K562 (cell line): ENCODE measurements at places on chromosomes 2 and 18.

GRCh38 chr2:95372216-95372829 is 30.2 kb upstream of the FAHD2A start:
- DNase-seq = no peak
- H3K4me3 ChIP-seq = no peak overlapping the region
- no peaks in the 10 kb centered on the region for H3K4me1 ChIP-seq

DNA sequence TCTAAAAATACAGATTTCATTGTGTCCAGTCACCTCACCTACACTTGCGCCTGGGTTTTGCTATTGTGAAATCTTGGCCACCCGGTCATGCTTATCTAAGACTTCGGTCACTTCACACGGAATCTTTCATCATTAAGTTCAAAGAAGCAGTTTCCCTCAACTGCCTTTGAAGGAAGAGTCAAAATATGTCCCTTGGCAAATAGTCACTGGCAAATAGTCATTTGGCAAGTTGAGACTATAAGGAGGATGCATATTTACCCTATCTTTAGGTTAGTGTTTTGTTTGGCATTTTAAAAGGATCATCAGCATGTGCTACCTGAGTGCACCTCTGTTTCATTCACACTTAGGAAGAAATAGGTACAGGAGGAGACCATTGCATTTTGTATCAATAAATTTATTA is 95.9 kb downstream of the FEZ2 start:
- DNase-seq = no peak
- no peak overlapping the region for H3K27ac ChIP-seq
- H3K36me3 ChIP-seq = no peaks in the 10 kb centered on the region
- no peak overlapping the region for H3K4me3 ChIP-seq
- H3K4me1 ChIP-seq = no peaks in the 10 kb centered on the region; the same call in 2 of the 3 replicates
- peaks cover 8% of the 10 kb centered on the region; the same call in 1 of the 2 replicates for H3K27me3 ChIP-seq

DNA sequence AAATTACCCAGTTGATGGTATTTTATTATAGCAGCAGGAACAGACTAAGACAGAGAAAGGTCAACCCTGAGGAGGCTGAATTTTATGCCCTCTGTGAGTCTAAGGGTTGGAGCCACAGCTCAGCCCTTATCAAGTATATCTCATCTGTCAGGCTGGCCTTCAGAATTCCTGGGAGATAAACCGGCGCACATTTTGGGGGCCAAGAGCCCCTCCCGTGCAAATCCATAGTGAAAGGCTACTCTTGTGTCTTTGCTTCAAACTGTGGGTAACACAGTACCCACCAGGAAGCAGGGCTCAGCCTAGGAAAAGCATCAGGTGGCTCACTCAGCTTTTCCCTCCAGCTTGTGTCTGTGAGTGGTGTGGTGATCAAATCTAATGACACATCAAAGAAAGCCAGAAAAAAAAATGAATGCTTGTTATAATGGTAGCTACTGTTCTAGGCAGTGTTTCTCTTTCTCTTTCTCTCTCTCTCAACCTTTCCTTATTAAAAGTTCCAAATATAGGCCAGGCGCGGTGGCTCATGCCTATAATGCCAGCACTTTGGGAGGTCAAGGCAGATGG is 25.0 kb upstream of the ASXL2 start:
- H3K4me3 ChIP-seq = no peak overlapping the region
- no peak overlapping the region for H3K27ac ChIP-seq
- DNase-seq = no peak
- H3K36me3 ChIP-seq = no peaks in the 10 kb centered on the region

DNA sequence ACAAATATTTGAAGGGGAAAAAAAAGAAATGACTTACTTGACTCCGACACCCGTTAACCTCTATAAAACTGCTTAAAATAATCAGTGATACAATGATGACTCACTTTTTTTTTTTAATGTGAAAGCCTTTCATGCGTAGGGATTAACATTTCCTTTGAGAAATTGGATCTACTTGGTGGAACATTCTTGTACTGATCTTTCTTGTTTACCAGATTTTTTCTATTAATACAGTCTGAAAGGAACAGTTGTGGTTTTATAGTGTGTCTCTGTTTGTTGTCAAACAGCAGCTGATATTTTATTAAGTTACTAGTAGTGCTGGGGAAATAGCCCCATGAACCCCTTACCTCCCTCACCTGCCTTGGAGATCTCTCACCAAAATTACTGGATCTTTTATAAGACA is 40.2 kb upstream of the NEB start:
- DNase-seq = no peak
- peaks cover 23% of the 10 kb centered on the region for H3K36me3 ChIP-seq
- H3K27me3 ChIP-seq = no peaks in the 10 kb centered on the region
- peaks cover 30% of the 10 kb centered on the region; the same call in 2 of the 3 replicates for H3K4me1 ChIP-seq
- no peak overlapping the region for H3K27ac ChIP-seq

- H3K4me3 ChIP-seq = no peak overlapping the region
- no peak for DNase-seq
- no peaks in the 10 kb centered on the region for H3K36me3 ChIP-seq
- no peak overlapping the region for H3K27ac ChIP-seq
- no peaks in the 10 kb centered on the region for H3K27me3 ChIP-seq
These were observed 26.2 kb upstream of the PMAIP1 start for GRCh38 chr18:59873641-59874040.

- no peak overlapping the region for H3K4me3 ChIP-seq
- no peak overlapping the region for H3K27ac ChIP-seq
- DNase-seq = no peak
- no peaks in the 10 kb centered on the region for H3K4me1 ChIP-seq
- no peaks in the 10 kb centered on the region for H3K36me3 ChIP-seq
- no peaks in the 10 kb centered on the region for H3K27me3 ChIP-seq
These were observed 184.6 kb upstream of the MEX3C start for GRCh38 chr18:51382081-51382480.

DNA sequence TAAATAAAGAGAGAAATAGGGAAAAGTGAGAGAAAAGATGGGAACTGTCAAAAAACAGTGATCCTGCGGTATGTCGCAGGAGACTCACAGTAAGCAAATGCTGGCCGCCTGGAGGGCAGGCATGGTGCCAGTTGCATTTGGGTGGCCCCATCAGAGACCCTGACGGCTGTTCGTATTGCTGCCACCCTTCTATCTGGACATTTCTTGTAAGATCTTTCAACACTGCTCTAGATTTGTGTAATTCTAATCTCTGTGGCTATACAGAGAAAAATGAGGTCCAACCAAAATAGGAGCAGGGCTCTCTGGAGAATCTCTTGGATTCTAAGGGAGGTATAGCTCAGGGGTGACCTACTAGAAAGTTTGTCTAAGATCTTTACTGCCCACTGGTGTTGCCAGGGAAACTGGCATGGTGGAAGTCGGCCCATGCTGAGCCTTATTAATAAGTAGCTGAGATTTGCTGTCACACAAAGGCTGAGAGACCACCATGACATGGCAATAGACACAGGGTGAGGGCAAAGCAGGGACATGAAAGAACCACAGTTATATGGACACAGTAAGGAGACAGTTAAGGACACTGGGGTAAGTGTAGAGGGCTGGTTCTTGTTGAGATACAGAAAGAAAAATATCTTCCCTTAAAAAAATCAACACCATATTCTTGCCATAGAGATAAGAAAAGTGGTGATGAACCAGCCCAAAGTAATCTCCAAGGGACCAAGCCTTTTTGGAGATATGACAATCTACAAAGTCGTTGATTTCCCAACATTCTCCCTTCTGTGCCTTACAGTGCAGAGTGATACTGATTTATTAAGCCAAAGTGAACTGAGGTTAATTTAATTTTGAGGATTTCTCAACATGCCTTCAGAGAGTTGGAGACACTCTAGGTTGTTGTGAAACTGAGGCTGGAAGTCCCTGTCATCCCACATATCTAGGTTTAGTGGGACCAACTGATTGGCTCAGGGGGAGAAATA is 26.4 kb upstream of the FZD7 start:
- H3K4me1 ChIP-seq = no peaks in the 10 kb centered on the region
- DNase-seq = no peak
- no peaks in the 10 kb centered on the region for H3K36me3 ChIP-seq
- no peak overlapping the region for H3K27ac ChIP-seq

DNA sequence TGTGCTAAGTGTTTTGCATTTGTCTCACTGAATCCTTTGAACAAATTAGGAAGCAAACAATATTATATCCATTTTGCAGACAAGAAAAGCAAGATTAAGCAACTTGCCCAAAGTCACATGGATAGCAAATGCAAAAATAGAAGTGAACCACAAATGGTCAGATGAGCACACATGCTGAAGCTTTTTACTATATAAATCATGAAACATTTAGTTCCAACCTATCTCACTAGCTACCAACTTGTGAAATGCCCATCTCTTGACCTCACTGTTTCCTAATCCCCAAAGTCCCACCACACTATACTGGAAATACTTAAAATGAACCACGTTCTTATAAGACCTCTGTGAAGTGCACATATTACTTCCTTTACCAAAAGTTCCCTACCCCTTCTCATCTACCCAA is 380.5 kb downstream of the ERBB4 start:
- no peaks in the 10 kb centered on the region for H3K36me3 ChIP-seq
- no peak overlapping the region for H3K4me3 ChIP-seq
- no peaks in the 10 kb centered on the region for H3K27me3 ChIP-seq

GRCh38 chr2:54106631-54107454 is 8.6 kb upstream of the ACYP2 start:
- H3K27me3 ChIP-seq = no peaks in the 10 kb centered on the region
- H3K4me3 ChIP-seq = no peak overlapping the region
- DNase-seq = peak; percentile 65
- no peaks in the 10 kb centered on the region; the same call in 2 of the 3 replicates for H3K4me1 ChIP-seq
- no peaks in the 10 kb centered on the region for H3K36me3 ChIP-seq

GRCh38 chr2:22290302-22290701 is 1094.7 kb upstream of the KLHL29 start:
- H3K27ac ChIP-seq = no peak overlapping the region
- DNase-seq = no peak

DNA sequence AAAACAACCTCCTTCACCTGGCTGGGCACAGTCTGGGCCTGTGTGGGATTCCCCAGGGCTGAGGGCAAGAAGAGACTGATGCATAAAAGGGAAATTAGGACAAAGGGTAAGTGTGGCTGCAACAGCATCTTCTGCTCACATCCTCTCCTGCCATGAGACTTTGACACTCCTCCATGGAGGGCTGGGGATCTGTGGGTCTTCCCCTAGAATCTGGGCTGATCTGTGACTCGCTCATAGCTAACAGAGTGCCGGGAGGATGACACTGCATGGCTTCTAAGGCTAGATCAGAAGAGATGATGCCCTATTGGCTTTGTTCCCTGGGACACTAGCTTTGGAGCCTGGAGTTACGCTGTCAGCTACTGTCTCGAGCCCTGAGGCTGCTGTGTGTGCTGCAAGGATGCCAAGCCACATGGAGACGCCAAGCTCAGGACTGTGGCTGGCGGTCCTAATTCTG is 24.3 kb downstream of the MOCOS start:
- peaks cover 8% of the 10 kb centered on the region; the same call in 2 of the 3 replicates for H3K4me1 ChIP-seq
- peak; percentile 21 for DNase-seq
- no peak overlapping the region for H3K27ac ChIP-seq
- H3K4me3 ChIP-seq = no peak overlapping the region

- no peak overlapping the region for H3K27ac ChIP-seq
- H3K4me1 ChIP-seq = no peaks in the 10 kb centered on the region
- H3K27me3 ChIP-seq = no peaks in the 10 kb centered on the region
- no peak for DNase-seq
- no peaks in the 10 kb centered on the region for H3K36me3 ChIP-seq
These were observed 69.2 kb upstream of the LRP1B start for GRCh38 chr2:142200062-142200461.

- no peak for DNase-seq
- H3K27me3 ChIP-seq = no peaks in the 10 kb centered on the region; the same call in 1 of the 2 replicates
- no peaks in the 10 kb centered on the region for H3K4me1 ChIP-seq
- H3K36me3 ChIP-seq = no peaks in the 10 kb centered on the region
These were observed 224.5 kb downstream of the SLC4A3 start for GRCh38 chr2:219851801-219852481.

DNA sequence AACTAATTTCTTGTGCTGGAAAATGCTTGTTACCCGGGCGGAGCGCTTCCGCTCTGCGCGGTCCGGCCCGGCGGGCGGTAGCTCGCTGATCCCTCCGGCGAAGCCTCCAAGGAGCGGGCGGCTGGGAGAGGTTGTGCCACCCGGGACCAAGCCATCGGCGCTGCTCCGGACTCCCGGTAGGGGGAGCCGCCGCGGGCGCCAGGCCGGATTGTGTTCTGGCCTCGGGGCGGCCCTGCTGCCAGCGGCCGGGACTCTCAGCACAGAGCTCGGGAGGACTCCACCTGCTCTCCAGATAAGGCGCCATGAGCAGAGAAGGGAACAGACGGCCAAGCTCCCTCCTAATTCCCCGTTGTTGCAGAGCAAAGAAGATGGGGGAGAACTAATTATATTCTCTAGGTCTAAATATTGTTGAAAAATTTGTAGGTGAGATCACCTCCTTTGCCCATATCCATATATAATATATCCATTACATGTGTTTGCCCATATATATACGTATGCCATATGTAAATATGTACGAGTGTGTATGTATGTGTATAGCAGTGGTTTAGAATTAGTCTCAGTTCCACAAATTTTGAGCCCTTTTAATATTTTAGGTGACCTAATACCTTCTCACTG is 13.8 kb upstream of the SATB2 start:
- no peaks in the 10 kb centered on the region for H3K36me3 ChIP-seq
- no peaks in the 10 kb centered on the region for H3K27me3 ChIP-seq
- peak; percentile 71 for DNase-seq
- H3K4me3 ChIP-seq = peak overlapping the region; percentile 21
- H3K27ac ChIP-seq = no peak overlapping the region
- H3K4me1 ChIP-seq = peaks cover 16% of the 10 kb centered on the region

DNA sequence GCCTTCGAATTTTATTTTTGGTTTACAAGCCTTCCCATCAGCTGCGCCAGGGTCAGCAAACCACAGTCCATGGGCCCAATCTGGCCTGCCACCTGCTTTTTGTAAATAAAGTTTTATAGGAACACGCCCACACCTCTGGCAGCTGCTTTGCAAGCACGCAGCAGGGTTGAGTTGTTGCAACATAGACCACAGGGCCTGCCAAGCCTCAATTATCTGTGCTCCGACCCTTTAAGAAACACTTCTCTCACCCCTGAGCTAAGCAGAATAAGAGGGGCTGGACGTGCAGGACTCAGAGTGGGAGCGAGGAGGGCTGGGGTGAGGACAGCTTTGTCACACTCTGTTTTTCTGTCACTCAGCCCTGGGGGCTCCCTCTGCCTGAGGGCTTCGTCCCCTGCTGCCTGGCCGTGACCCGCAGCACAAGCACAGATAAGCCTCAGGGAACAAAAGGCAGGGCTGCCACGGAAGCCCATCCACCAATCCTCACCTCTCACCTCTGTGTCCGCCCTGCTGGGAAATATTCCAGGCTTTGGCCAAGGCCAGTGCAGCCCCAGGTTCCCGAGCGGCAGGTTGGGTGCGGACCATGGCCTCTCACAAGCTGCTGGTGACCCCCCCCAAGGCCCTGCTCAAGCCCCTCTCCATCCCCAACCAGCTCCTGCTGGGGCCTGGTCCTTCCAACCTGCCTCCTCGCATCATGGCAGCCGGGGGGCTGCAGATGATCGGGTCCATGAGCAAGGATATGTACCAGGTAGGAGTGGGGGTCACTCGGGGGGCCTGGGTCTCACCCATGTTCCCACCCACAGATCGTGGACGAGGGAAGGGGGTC is at the start of gene AGXT:
TSS of gene AGXT (plus strand) at position 539 of the 823 bp plus-strand sequence. CDS start at position 581, 42 bp downstream.
- H3K4me1 ChIP-seq = no peaks in the 10 kb centered on the region
- H3K27ac ChIP-seq = no peak within 1 kb of the TSS
- DNase-seq = no peak
- peaks cover 3% of the 10 kb centered on the region; the same call in 1 of the 3 replicates for H3K27me3 ChIP-seq
- no peaks in the 10 kb centered on the region for H3K36me3 ChIP-seq
- no peak within 1 kb of the TSS for H3K4me3 ChIP-seq
